Esophagus squamous epithelium (tissue), 5 donors: ENCODE measurements at places on chromosomes 4 and X. TPM values are rescaled to one million over a fixed set of nuclear protein-coding genes. Genes with fewer than 3 reads are reported as not detected.

DNA sequence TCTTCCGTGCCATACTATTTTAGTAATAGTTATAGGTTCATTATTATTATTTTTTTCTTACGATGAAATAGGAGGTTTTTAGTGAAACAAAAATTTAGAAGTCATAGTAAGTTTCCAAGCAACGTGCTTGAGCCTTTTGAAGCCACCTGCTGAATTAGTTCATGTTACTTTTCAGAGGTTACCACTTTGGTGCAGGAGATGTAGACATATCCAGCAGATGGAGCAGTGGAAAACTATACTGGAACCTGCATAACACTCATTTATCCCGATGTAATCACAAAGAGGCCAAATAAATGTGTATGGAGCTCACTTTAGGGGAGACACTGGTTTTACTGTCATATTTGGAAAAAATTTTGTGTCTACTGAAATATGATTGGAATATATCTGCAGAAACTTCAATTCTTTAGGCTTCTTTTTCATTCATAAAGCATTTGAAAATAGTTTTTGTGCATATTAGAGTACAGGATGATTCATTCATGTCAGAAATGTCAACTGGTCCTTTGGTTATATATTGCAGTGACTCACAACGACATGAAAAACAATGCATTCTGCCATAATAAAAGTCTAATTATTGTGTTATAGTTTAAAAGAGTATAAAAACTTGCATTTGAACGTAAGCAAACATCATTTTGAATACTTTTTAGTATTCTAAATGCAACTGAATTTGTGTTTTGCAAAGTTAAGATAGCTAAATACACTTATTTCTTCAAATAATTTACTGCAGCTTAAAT, 2182.9 kb upstream of the TENM3 start:
- no peak for DNase-seq

- no peak for DNase-seq
Measured at GRCh38 chr4:93092765-93093164, 735.8 kb upstream of the ATOH1 start.

GRCh38 chrX:15524417-15524816, 23.8 kb downstream of the BMX start:
- no peak for DNase-seq

GRCh38 chr4:109658871-109659410, 44.3 kb downstream of the CASP6 start:
- no peak for DNase-seq

- no peak for DNase-seq
Measured at GRCh38 chr4:168151327-168151726, 59.0 kb downstream of the ANXA10 start.

- DNase-seq = no peak
Measured at GRCh38 chrX:103584596-103584995, 719 bp upstream of the TCEAL4 start.

GRCh38 chr4:148442832-148443511, 758 bp upstream of the NR3C2 start:
- DNase-seq = no peak

GRCh38 chr4:123452616-123453015, 56.0 kb downstream of the SPRY1 start:
- no peak for DNase-seq

DNA sequence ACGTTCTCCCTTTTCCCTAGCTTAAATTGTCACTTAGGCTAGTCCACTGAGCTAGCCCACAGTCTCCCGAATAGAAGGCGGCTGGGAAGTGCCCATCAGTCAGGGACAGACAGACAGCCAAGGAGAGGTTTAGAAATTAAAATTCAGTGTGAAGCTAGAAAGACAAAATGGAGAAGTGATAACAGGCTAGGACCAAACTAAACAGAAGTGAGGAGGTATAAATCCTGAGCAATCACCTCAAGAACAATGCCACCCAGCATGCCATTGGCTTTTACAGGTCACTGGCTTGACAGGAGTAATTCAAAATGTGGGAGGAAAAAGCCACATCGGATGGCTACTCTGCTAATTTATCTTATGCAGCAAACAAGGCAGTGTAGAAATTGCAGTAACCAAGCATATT, 138.9 kb downstream of the MAPK10 start:
- no peak for DNase-seq

- no peak for DNase-seq
Measured at GRCh38 chr4:103802766-103803165, 83.0 kb upstream of the TACR3 start.

- no peak for DNase-seq
Measured at GRCh38 chr4:51907006-51907669, 64.2 kb downstream of the DCUN1D4 start.

GRCh38 chrX:150364347-150365050, 1.4 kb downstream of the MAMLD1 start:
- no peak for DNase-seq

DNA sequence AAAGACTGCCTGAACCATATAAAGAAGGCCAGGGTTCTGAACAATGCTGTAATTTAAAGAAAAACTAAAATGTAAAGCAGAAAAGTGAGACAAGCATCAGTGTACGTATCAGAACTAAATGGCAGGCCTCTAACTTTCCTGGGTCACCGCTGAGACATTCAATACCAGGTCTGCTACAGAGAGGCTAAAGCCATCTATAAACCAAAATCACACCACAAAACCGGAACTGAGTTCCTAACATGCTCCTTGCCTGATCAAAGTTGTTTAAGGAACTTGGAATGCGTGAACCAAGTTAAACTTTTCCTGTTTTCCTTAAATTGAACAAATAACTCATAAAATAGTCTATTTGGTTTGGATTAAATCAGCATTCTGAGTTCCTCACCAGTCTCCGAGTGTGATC, 55.3 kb upstream of the TECRL start:
- no peak for DNase-seq

GRCh38 chr4:84498935-84499623, at the start of gene NKX6-1:
Gene NKX6-1 (minus strand): TSS chr4:84499292. CDS start chr4:84498228, 1,064 bp downstream.
- peak; percentile 9 for DNase-seq

- DNase-seq = no peak
Measured at GRCh38 chr4:54227256-54228055, 1.6 kb upstream of the PDGFRA start.

Gene DGAT2L6
- total RNA-seq = not detected

Gene WDR17
- not detected for total RNA-seq

Gene SYTL4
- total RNA-seq = 5.4 TPM

Gene ZNF732
- 1.4 TPM for total RNA-seq

Gene TSPAN7
- total RNA-seq = 39.1 TPM

Gene FAM9C
- total RNA-seq = not detected

Gene ARL13A
- total RNA-seq = not detected

Gene USP17L25
- total RNA-seq = not detected

Gene RASGEF1B
- 9.1 TPM for total RNA-seq
